ENCODE measurements at places on chromosomes 2 and 18.
A peak's percentile ranks its signal among the peaks of the same experiment; 100 is the strongest.

DNA sequence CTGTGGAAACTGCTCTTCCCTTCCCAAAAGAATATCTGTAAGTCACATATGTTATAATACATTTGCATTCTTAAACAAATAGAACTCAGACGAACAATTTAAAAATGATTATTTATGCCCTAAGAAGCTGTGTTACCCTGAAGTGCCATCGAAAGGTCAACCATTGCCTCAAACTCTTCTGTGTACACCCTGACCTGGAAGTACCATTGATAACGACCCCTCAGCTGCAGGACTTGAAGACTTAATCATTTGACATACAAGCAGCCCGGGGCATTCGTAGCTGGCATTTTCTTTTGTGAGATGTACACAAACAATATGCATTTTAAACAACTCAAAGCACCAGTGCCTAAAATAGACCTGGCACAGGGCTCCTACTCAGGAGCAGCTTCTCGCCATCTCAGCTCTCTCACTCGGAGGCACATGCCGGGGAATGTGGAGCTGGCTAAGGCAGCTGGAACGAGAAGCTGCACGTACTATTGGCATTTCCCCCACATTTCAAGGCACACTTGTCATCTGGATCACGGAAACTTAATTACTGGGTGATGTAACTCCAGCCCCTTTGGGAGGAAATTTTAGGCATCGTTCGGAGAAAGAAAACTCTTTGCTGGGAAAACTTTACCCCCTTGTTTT, 170.0 kb upstream of the GALNT5 start:
- DNase-seq = no peak

DNA sequence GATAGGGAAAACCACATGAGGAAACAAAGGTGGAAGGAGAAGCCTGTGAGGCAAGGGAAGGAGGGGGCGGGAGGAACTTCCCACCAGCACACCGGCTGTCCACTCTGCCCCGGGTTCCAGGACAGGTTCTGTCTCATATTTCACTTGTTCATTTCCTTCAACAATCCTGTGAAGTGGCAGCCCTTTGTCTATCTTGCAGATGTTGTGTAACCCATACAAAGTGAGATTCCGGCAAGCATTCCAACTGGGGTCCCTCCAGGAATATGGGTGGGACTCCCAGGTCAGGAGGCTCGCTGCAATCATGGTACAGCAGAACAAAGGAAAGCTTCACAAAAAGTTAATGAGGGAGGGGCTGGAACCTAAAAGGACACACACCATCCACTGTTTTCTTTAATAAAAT, 271.3 kb upstream of the PXDN start:
- DNase-seq = no peak

DNA sequence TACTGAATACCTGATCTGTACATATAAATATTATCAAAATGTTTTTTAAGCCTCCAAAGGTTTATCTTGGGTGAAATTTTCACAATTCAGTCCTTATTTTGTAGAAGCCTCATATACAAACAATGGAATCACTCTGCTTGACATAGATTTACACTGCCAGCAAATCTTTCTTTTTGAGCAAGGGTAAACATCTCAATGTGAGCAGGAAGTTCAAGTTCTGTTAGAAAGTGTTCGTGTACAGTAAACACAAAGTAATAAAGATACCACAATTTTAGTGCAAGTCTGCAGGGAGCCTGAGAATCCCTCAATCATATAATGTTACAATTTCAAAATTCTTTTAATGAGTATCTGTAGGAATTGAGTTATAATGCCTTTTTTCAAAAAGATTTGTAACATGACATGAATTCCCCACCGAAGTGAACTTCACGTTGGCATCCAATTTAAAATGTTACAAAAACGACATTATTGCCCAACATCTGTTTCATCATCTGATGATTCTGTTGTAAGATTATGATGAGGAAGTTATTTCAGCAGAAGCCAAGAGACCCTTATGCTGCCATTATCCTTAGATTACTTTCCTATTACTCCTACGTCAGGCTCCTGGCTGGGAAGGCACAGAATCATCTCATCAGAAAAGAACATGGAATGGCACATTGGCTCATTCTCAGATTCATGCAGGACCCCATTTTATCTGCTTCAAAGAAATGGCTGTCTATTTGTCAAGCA, 283.9 kb upstream of the ACVR2A start:
- DNase-seq = no peak

GRCh38 chr18:8982416-8983183, 119.9 kb upstream of the NDUFV2 start:
- DNase-seq = peak; percentile 49
